Stimulated activated CD4-positive, alpha-beta T cell treated with anti-CD3 and anti-CD28 coated beads, Interleukin-12 subunit alpha, Interleukin-12 subunit beta, amount 100 ng/mL, for 4 hours (primary cell): ENCODE measurements at places on chromosomes 4 and X.

GRCh38 chrX:13001961-13002671 is 27.2 kb downstream of the TMSB4X start:
- no peak for DNase-seq

DNA sequence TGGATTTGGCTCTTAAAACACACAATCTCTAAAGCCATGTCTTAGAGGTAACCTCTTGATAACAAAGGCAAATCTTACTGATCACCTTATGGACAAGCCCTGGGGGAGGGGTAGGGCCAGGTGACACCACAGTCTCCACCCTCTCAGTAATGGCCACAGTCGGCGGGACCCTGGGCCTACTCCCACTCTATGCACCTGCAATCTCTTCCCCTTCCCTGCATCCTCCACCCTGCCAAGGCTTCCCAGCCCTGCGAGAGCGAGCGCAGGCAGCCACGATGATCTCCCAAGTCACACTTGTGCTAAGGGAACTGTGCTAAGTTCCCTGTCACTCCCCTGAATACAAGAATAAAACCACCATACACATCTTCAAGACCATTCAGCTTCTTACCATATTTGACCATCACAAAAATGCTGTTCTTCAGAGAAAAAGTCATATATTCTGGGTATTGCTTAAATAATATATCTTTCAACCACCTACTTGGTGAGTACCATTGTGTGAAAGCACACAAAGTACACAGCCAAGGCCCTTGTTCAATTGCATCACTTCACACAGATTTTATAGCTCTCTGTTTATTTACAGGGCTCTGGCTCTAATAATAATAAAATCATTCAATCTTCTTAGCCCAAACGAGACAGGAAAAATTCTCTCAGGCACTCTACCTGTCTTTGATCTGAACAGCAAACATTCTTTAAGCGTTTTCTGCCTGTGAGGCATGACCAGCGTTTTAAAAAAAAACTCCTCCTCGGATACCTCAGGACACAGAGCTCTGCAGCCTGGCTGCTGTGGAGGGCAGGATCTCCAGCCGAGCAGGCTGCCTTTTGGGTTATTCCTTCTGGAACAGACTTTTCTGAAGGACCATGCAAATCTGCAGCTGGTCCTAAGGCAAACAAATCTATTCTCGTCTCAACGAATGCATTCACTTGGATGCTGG is 115.7 kb upstream of the MAP3K15 start:
- DNase-seq = no peak

DNA sequence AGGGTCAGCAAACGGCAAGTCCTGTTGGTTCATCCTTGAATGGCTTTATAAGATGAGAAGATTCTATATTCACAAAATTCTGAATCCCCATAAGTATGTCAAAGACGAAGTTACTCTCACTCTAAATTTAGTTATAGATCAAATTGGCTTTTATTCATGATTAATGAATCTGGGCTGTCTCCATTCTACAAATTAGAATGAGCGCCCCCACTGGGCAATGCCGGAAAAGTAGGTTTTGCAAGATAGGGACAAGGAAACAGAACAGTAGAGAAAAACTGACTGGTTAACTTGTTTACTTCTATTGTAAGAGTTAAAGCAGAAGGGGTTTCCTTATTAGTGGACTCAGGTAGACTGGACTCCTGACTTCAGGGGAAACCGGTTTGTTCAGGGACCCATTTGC is 100.3 kb downstream of the F11 start:
- DNase-seq = no peak

DNA sequence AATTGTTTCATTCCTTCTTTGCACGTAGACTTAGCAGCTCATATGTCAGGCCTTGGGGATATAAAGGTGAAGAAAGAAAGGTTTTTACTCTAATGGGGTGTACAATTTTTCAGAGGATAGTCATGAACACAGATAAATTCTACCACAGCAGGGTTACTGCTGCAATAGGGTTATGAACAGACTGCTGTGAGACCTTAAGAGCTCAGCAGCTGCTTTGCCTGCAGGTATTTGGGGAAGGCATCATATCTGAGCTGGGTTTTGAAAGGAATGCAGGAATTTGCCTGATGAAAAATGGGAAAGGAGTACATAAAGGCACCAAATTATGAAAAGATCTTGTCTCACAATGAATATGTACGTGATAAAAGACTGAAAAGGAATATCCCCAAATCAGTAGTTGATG is 128.9 kb downstream of the CEP135 start:
- no peak for DNase-seq

- no peak for DNase-seq
Observed at GRCh38 chrX:95040104-95040503, 1366.1 kb downstream of the FAM133A start.

DNA sequence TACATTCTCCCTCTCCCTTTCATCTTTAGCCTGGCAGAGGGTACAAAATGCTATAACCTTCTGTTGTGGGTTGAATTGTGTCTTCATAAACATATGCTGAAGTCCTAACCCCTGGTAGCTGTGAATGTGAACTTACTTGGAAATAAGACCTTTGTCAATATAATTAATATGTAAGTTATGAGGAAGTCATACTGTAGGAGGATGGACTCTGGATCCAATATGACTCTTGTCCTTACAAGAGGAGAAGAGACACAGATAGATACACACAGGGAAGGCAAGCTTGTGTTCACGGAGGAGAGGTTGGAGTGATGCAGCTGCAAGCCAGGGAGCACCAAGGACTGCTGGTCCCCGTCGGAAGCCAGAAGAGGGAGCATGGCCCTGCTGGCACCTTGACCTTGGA is 94.7 kb downstream of the SLC2A9 start:
- no peak for DNase-seq

GRCh38 chr4:71201817-71202576 is 136.8 kb upstream of the SLC4A4 start:
- no peak for DNase-seq

GRCh38 chr4:61545902-61546480 is 345.9 kb downstream of the ADGRL3 start:
- no peak for DNase-seq

- DNase-seq = no peak
Observed at GRCh38 chrX:10482261-10482660, 138.1 kb downstream of the MID1 start.

GRCh38 chr4:106039796-106040195 is 144.5 kb downstream of the NPNT start:
- no peak for DNase-seq

DNA sequence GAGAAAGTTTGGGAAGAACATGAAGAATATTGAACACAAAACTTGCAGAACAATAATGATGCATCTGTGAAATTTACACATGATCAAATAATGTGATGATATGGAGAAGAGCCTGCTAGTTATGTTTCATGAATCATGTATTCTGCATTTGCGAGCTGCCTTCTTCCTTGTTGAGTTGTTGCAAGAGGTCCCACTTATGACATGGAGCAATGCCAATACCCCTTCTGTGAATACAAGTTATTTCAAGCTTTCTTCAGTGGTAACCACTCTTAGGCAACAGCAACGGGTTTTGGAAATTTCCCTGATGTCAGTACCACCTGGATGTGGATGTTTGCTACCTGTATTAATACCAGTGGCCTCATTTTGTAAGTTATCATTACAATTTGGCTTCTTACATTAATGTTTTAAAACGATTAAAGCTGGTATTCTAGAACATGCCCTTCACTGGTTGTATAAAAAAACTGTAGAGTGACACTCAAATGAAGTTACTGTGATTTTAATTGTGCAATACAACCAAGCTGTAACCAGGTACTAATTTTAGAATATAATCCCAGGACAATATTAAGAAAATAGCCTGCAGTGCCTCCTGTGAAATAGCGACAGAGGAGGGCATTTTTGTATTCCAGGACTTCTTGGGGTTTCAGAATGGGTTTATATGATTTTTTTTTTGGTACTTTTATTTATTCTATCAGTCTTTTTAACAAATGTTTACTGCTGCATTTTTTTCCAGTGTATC is 25.3 kb downstream of the IQCM start:
- no peak for DNase-seq

- no peak for DNase-seq
Observed at GRCh38 chrX:128250621-128251020, 198.4 kb upstream of the ACTRT1 start.

DNA sequence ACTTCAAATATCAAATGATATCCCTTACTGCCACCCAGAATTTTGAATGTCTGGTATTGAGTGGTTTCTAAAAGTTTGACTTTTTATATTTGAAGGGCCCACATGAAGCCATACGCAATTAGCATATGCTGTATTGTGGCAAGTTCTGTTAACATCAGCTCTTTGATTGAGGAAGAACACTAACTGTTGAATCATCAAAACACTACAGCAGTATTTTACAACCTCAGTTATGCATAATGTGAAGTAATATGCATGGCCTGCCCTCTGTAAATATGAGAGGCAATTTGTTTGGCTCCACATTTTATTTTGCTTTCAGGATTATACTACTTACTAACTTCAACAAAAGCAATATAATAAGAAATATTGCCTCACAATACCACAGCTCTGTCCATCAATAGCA is 62.2 kb upstream of the DMD start:
- no peak for DNase-seq

GRCh38 chr4:90842960-90843359 is 715.8 kb downstream of the CCSER1 start:
- DNase-seq = no peak

- no peak for DNase-seq
Observed at GRCh38 chr4:59650861-59651260, 1549.3 kb upstream of the ADGRL3 start.

DNA sequence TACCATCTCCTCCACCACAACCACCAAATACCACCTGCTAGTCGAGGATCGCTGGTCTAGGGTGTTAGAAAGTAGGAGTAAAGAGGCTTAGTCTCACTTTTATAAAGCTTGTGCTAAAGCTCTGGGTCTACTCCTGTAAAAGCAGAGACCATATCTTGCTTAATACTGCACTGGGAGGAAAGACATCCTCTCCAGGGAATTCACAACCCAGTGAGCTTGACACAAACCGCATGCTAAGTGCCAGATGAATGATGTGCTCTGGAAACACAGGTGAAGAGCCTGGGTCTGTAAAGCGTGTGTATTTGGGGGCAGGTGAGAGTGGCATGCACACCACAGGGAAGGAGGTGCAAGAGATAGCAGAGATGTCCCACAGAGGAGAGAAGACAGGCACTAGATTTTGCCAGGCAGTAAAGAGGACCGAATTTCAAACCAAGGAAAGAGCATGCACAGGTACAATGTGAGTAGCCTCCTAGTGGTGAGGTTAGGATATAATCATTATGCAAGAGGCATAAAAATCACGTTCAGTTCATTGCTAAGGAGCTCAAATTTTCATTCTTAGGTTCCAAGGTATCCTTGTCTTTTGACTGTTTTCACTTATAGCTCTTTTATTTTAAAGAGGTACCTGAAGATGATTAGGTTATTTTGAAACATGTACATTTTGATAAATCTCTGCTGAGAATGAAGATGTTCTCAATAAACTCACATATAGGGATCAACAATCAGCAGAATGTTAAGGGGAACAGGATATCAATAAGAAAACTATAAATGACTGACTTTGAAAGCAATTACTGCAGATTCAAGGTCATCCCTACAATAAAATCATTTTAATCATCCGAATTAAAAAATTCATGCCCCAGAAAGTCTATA is 20.7 kb downstream of the TAPT1 start:
- no peak for DNase-seq

- no peak for DNase-seq
Observed at GRCh38 chr4:89101256-89102161, 9.8 kb upstream of the TIGD2 start.

GRCh38 chr4:175068266-175068665 is 150.1 kb downstream of the ADAM29 start:
- no peak for DNase-seq

DNA sequence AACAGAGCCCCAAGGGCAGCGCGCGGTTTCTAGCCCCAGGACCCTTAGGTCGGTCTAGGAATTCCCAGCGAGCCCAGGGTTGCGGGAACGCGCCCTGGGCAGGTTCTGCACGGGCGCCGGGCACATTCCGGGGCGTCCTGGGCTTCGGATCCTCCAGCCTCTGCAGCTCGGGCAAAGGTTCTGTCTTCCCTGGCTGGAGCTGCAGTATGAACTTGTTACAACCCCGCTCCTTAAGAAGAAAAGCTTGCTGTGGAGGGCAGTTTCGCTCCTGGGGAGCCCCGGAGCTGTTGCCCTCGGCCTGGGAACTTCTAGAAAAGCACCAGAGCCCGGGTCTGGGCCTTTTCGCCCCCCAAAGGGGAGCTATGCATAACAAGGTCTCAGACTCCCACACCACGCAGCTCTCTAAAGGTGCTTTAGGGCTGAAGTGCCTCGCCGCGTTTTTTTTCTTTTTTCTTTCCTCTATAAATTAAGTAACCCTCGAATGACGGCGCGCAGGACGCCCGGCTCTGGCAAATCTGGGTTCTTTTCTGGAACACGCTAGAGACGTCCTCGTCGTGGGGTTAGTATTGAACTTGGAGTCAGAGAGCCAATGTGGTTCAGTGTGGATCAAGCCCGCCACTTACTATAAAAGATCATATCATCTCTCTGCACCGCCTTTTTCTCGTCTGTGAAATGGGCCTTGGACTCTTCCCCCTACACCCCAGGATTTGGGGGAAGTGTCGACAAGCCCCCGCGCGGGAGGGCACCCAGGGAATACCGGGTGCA is 5.7 kb downstream of the MSX1 start:
- DNase-seq = no peak

DNA sequence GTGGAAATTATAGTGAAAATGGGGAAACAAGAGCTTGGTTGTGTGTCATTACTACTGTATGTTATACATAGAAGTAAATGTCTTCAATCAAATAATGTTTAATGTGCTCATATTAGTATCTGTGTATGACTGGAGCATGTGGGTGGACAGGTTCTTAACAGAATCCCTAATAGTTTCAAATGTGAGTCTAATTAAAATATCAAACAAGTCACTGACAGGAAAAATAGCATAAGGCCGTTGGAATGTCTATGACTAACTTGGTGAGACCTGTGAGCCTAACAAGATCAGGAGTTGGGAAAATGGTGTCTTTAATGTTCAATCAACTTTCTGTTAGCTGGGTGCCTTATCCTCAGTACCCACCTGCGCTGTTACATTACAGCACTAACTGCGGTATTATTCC is 6.2 kb upstream of the CXCL3 start:
- DNase-seq = no peak

GRCh38 chr4:23202712-23203247 is 510.0 kb downstream of the GBA3 start:
- DNase-seq = no peak
